ENCODE measurements at places on chromosomes 12 and 14.

GRCh38 chr12:12236896-12237295, 29.9 kb downstream of the LRP6 start:
- no peak for DNase-seq

DNA sequence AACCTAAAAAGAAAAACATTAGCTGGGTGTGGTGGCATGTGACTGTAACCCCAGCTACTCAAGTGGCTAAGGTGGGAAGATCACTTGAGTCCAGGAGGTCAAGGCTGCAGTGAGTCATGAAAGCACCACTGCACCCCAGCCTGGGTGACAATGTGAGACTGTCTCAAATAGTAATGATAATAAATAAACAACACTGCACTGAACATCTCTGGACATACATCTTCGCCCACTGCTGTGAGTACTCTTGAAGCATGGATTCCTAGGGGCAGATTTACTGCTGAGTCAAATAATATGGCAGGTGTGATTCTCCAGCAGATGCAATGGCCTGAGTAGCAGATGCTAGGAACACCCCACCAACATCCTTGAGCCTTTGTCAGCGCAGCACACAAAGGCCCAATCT, 23.6 kb downstream of the ABCB9 start:
- DNase-seq: no peak

DNA sequence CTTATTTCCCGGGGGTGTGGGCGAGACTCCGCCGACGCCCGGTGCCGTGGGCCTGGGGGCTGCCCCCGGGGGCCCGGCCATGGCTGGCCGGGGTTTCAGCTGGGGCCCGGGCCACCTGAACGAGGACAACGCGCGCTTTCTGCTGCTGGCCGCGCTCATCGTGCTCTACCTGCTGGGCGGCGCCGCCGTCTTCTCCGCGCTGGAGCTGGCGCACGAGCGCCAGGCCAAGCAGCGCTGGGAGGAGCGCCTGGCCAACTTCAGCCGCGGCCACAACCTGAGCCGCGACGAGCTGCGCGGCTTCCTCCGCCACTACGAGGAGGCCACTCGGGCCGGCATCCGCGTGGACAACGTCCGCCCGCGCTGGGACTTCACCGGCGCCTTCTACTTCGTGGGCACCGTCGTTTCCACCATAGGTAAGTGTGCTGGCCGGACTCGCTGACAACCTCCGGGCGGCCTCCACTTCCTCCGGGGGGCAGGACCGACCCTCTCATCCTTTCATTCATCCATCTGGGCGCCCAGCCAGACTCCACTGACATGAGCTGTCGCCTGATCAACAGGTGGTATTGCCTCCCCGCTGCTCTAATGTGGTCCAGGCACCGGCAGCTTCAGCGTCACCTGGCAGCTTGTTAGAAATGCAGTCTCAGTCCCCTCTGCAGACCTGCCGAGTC, 467 bp downstream of the KCNK13 start:
- peak; percentile 27 for DNase-seq

GRCh38 chr12:15662303-15662980, 126.7 kb downstream of the EPS8 start:
- peak; percentile 48 for DNase-seq

- DNase-seq: no peak
Measured at GRCh38 chr12:9509464-9510161, 98.1 kb downstream of the KLRB1 start.

- DNase-seq: no peak
Measured at GRCh38 chr12:18416412-18416811, 155.1 kb downstream of the PIK3C2G start.

GRCh38 chr12:34097213-34097612, 74.9 kb downstream of the ALG10 start:
- DNase-seq: no peak

DNA sequence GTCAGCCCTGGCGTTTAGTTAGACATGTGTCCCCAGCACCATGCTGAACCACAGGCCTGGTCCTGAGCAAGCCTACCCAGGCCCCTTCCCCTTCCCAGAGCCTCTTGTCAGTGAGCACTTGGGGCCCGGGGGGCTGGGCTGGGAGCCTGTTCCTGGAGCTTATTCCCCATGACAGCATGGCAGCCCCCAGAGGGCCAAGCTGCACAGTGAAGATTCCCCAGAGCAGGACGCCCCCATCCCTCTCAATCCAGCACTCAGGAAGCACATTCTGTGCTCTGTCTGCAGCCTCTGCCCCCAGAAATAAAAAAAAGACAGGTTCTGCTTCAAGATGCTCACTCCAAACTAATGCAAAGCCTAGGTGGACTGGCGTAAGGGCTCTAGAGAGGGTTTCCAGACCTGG, 117.3 kb downstream of the LGMN start:
- DNase-seq: no peak

DNA sequence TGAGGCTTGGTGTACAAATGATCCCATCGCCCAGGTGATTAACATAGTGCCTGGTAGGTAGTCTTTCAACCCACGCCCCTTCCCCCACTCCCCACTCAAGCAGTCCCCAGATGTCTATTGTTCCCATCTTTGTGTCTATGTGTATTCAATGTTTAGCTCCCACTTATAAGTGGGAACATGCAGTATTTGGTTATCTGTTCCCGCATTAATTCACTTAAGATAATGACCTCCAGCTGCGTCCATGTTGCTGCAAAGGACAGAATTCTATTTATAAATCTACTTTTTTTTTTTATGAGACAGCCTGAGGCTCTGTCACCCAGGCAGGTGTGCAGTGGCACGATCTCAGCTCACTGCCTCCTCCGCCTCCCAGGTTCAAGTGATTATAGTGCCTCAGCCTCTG, 15.7 kb downstream of the SPX start:
- no peak for DNase-seq

GRCh38 chr14:74459289-74459946, 33.4 kb upstream of the SYNDIG1L start:
- DNase-seq: peak; percentile 74

DNA sequence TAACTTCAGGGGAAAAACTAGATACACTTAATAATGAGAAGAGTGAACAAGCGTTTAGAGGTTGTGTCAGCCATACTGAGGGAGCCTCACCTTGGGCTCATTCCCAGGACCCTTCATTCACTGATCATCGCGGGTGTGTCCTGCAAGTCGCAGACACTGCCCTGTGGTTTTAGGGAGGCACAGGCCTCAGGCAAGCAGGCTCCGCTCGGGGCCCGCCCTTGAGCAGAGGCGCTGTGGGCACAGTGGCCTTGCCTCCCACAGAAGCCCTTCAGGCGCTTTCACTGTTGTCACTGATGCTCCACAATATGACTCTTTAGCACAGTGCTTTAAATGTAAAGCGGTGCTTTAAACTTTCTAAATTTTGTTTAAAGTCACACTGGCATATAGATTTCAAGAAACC, 67.4 kb downstream of the DDX51 start:
- DNase-seq: no peak

- DNase-seq: peak; percentile 19
Measured at GRCh38 chr12:43692064-43692463, 66.5 kb downstream of the PUS7L start.

DNA sequence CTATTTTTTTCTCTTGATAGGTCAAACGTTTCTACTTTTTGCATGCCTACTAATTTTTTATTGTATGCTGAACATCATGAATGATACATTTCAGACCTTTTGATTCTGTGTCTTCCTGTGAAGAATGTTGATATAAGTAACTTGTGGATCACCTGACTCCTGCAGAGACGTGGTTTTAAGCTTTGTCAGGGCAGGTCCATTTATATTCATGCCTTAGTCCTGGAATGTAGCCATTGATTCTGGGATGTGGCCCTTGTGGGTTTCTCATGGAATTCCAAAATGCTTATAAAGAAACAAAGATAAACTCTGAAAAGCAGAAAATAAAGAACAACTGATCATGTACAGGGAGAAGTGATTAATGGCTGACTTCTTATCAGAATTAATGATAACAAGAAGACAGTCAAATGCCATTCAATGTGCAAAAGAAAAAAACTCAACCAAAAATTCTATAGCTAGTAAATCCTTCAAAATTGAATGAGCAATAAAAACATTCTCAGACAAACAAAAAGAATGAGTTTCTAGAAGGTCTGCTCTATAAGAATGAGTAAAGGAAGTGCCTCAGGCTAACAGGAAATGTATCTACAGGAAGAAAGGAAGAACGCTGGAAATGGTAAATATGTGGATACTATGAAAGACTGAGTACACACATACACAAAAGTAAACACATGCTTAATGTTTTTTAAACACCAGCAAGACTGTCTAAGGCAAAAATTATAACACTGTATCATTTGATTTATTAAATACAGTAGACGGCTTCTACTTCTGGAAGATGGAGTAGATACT, 284.8 kb upstream of the DIO3 start:
- DNase-seq: no peak

DNA sequence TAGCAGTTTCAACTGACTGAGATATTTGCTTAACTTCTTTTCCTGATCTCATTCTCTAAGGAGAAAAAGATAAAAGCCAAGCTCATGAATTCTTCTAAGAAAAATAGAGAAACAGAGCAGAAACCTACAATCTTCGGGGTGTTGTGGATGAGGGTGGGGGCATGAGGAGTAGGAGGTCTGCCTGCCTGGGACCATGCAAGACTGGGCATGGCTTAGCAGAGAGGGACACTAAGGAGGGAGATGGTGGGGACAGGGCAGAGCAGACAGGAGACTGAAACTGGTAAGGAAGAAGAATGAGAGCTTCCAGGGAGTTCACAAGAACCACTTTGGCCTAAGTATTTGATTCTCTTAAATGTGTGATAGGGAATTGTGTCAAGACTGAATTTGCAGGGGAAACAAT, 188.0 kb downstream of the CFAP54 start:
- DNase-seq: no peak

GRCh38 chr12:47752552-47752951, 6.1 kb downstream of the RAPGEF3 start:
- no peak for DNase-seq

GRCh38 chr12:79162948-79163347, 298.4 kb downstream of the SYT1 start:
- DNase-seq: peak; percentile 15

GRCh38 chr12:52710730-52711129, 7.4 kb upstream of the KRT77 start:
- DNase-seq: no peak

DNA sequence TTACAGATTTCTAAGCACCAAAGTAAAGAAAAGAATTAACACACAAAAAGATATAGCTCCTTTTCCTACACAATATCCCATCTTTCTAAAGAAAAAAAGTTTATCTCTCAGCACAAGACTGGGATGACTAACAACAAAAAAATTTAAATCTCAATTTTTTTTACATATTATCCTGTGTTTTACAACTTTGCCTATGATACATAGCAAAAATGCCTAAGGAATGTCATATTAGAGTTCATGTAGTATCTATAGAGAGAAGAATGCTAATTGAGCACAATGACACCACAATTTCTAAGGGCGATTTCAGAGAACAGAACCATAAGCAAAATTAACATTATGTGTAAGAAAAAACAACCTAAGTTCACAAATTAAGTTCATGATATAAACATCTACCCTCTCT, 16.3 kb downstream of the C2CD5 start:
- peak; percentile 54 for DNase-seq

- peak; percentile 14 for DNase-seq
Measured at GRCh38 chr12:1611803-1612572, 17.0 kb upstream of the WNT5B start.

DNA sequence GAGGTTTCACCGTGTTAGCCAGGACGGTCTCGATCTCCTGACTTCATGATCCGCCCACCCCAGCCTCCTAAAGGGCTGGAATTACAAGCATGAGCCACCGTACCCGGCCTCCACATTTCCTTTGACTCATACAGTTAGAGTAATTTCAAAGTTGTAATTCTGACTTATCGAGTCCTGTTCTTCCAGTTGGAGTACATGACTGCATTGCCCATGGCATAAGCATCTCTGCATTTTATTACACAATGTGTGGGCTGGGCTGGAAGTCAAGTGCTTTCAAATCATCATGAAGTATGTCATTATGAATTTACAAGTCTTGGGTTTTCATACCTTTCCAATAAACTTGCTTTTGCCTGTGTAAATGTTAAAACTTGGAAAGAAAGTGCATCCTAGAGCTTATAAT, 1295.7 kb upstream of the FLRT2 start:
- DNase-seq: no peak

GRCh38 chr12:132207083-132207775, 63.0 kb downstream of the NOC4L start:
- no peak for DNase-seq

DNA sequence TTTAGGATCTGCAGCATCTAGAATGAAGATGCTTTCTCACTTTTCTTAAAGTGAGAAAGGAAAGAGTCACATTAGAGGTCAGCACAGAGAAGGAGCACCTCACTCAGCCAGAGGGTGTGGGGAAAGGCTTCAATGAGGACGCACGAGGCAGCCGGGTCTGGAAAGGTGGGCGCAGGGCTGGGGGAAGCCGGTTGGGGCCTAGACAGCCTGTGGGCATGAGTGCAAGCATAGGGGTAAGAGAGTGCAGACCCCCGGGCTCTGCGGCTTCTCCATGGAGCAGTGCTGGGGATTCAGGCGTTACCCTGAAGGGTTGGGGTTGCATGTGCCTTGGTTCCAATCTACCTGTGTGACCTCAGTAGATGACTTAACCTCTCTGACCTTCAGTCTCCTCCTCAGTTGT, 49.9 kb downstream of the KRT80 start:
- no peak for DNase-seq

DNA sequence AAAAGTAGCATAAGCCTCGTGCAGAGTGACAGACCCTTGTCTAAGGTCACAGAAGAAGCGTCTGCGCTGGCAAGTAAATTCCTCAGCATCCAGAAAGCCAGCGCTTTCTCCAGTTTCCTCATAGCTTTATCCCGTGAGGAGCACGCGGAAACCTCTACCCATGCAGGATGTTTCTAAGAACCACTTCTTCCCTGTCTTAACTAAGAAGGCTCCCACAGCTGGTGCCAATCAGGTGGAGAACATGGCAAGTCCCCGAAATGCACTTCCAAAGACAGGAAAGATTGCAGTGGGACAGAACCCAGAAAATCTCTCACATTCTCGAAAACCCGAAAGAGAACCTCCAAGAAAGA, 968 bp upstream of the ARID4A start:
- DNase-seq: peak; percentile 64

DNA sequence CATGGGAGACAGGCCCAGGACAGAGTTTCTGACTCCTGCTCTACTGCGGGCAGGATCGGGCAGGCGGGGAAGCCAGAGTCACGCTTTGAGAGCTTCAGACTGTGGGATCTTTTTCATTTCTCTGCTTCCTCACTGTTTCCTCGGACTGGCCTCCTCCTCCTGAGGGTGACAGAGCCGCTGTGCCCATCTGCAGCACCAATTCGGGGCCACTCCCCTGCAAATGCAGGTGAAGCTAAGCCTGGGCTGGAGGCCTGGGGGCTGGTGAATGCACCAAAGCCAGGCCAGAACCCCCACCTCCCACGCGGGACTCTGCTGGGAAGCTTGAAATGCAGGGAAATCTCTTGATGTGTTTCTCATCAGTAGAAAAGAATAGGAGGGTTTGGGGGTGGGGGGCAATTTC, 77.5 kb downstream of the FOXN3 start:
- DNase-seq: no peak

DNA sequence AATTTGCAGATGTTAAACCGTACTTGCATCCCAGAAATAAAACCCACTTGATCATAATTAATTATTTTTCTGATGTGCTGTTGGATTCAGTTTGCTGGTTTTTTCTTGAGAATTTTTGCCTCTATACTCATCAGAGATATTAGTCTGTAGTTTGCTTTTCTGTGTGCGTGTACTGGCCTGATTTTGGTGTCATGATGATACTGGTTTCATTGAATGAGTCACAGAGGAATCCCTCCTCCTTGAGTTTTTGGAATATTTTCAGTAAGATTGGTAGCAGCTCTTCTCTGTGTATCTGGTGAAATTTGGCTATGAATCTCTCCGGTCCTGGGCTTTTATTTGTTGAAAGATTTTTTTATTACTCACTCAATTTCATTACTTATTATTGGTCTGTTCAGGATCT, 100.4 kb upstream of the PMCH start:
- no peak for DNase-seq

- no peak for DNase-seq
Measured at GRCh38 chr14:35576856-35577255, 42.9 kb downstream of the INSM2 start.

Measured in dermis blood vessel endothelial cell (primary cell).